ENCODE measurements at places on chromosomes 7 and 10.

- H3K27ac ChIP-seq: peak overlapping the region; percentile 34
- peaks cover 15% of the 10 kb centered on the region for H3K4me1 ChIP-seq
- no peak for DNase-seq
- peaks cover 26% of the 10 kb centered on the region for H3K36me3 ChIP-seq
- no peak overlapping the region for H3K4me3 ChIP-seq
These were observed 72.3 kb downstream of the ELMO1 start for GRCh38 chr7:37376386-37376785.

- no peaks in the 10 kb centered on the region for H3K4me1 ChIP-seq
- H3K27ac ChIP-seq: no peak overlapping the region
- no peaks in the 10 kb centered on the region for H3K36me3 ChIP-seq
- no peak for DNase-seq
- no peak overlapping the region for H3K4me3 ChIP-seq
These were observed 106.0 kb downstream of the GRID1 start for GRCh38 chr10:86260564-86260963.

- no peak for DNase-seq
- H3K27ac ChIP-seq: no peak overlapping the region
- peaks cover 2% of the 10 kb centered on the region for H3K27me3 ChIP-seq
- no peak overlapping the region for H3K4me3 ChIP-seq
- H3K36me3 ChIP-seq: no peaks in the 10 kb centered on the region
These were observed 12.2 kb upstream of the CHST15 start for GRCh38 chr10:124105594-124105993.

- peaks cover 63% of the 10 kb centered on the region for H3K4me1 ChIP-seq
- DNase-seq: no peak
- H3K36me3 ChIP-seq: peaks cover 32% of the 10 kb centered on the region
- H3K27me3 ChIP-seq: peaks cover 21% of the 10 kb centered on the region
- H3K4me3 ChIP-seq: peak overlapping the region; percentile 60
These were observed 2.9 kb downstream of the NPM3 start for GRCh38 chr10:101780187-101780817.

DNA sequence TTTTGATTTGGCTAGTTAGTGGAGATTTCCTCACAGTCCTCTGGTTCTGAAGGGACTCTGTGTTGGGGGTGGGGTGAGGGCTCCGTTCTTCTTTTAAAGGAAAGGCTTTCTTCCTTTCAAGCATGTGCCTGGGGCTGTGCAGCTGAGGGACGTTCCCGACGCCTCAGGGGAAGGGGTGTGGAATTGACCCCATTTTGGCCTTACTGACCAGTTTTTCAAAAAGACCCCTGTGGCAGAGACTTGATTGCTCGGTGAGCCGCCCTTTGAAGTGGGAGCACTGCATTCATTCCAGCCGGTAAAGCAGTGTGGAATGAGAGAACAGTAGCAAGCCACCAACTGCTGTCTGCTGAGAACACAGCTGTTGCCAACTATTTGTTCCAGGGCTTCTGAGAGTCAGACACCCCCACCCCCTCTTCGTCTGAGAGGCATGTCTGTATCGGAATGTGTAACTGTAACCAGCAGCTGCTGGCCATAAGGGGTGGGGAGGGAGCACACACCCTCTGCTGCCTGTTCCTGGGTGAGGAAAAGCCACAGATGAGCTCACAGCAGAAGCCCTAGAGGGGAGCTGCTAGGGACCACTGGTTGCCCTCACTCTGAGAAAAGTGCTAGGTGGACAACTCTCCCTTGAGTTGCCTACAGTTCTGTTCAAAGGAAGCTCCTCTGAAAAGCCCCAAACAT lies 33.2 kb downstream of the WBP1L start:
- DNase-seq: no peak
- no peak overlapping the region for H3K4me3 ChIP-seq
- peaks cover 55% of the 10 kb centered on the region for H3K4me1 ChIP-seq
- H3K27ac ChIP-seq: no peak overlapping the region
- peaks cover 15% of the 10 kb centered on the region for H3K36me3 ChIP-seq

- no peak overlapping the region for H3K27ac ChIP-seq
- no peaks in the 10 kb centered on the region for H3K27me3 ChIP-seq
- H3K4me3 ChIP-seq: no peak overlapping the region
- no peaks in the 10 kb centered on the region for H3K36me3 ChIP-seq
These were observed 118.6 kb upstream of the PARD3 start for GRCh38 chr10:34933676-34934075.

DNA sequence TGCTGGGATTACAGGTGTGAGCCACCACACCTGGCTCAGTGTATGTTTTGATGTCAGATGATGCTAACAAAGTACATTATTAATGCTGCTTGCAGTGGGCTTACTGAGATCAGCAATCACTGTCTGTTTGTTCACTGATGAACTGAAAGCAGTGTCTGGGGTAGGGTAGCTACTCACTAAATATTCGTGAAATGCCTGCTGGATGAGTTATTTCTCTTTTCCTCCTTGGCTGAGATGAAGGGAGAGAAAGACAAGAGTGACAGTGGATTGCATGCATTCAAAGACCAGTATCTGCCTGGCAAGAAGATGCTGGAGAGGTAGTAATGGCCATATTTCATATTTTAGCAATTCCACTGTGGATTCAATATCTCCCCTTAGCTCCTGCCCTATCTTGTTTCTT lies 32.3 kb downstream of the FAM107B start:
- peak overlapping the region; percentile 69 for H3K27ac ChIP-seq
- H3K27me3 ChIP-seq: no peaks in the 10 kb centered on the region
- peaks cover 11% of the 10 kb centered on the region for H3K36me3 ChIP-seq
- peaks cover 36% of the 10 kb centered on the region for H3K4me1 ChIP-seq
- no peak for DNase-seq

- H3K27me3 ChIP-seq: peaks cover 23% of the 10 kb centered on the region
- no peak for DNase-seq
- peaks cover 11% of the 10 kb centered on the region for H3K4me1 ChIP-seq
- no peak overlapping the region for H3K4me3 ChIP-seq
These were observed 528.6 kb downstream of the GATA3 start for GRCh38 chr10:8583096-8583495.

GRCh38 chr10:103709341-103709920 lies 145.9 kb downstream of the SH3PXD2A start:
- H3K4me3 ChIP-seq: no peak overlapping the region
- peaks cover 5% of the 10 kb centered on the region for H3K27me3 ChIP-seq
- no peak for DNase-seq
- peaks cover 10% of the 10 kb centered on the region for H3K4me1 ChIP-seq

- H3K36me3 ChIP-seq: no peaks in the 10 kb centered on the region
- H3K27me3 ChIP-seq: no peaks in the 10 kb centered on the region
- H3K4me3 ChIP-seq: no peak overlapping the region
These were observed 202.0 kb upstream of the SEMA3C start for GRCh38 chr7:81120803-81121202.

DNA sequence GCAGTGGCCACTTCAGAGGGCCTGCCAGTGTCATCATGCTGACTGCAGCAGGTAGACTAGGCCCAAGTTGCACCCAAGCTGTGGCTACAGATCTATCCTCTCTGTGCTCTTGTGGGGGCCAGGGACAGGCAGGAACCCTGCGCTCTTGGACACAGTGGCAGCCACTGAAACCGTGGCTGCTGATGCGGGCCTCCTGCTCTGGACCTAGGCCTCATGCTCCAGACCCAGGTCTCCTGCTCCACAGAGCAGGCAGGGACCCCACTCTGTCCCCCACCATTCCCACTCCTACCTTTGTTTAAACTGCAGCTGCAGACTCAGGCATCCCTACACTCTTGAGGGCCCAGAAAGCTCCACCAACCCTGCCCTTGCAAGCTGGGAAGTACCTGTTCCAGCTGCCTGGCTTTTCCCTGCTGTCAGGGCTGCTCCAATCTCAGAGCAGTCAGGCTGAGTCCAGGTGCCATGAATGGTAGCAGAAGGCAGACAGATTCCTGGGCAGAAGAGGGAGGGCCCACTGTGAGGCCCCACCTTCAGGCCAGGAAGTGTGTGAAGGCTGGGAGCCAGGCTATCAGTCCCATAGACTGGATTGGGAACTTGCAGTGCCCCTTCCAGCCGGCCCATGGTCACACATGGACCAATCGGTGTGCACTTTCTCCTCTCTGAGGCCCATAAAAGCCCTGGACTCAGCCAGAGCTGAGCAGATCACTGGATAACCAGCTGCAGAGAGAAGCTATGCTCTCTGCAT lies 634.0 kb upstream of the SEMA3D start:
- H3K4me3 ChIP-seq: no peak overlapping the region
- no peaks in the 10 kb centered on the region for H3K4me1 ChIP-seq
- no peak overlapping the region for H3K27ac ChIP-seq
- no peaks in the 10 kb centered on the region for H3K36me3 ChIP-seq
- H3K27me3 ChIP-seq: no peaks in the 10 kb centered on the region
- no peak for DNase-seq

- H3K27ac ChIP-seq: no peak overlapping the region
- no peaks in the 10 kb centered on the region for H3K27me3 ChIP-seq
- no peak for DNase-seq
- H3K4me1 ChIP-seq: no peaks in the 10 kb centered on the region
- H3K36me3 ChIP-seq: no peaks in the 10 kb centered on the region
These were observed 1120.6 kb downstream of the SORCS1 start for GRCh38 chr10:106043863-106044262.

- no peak overlapping the region for H3K4me3 ChIP-seq
- no peaks in the 10 kb centered on the region for H3K4me1 ChIP-seq
- H3K27ac ChIP-seq: no peak overlapping the region
- H3K27me3 ChIP-seq: peaks cover 4% of the 10 kb centered on the region
These were observed 8.6 kb downstream of the MUC3A start for GRCh38 chr7:100957832-100958421.

DNA sequence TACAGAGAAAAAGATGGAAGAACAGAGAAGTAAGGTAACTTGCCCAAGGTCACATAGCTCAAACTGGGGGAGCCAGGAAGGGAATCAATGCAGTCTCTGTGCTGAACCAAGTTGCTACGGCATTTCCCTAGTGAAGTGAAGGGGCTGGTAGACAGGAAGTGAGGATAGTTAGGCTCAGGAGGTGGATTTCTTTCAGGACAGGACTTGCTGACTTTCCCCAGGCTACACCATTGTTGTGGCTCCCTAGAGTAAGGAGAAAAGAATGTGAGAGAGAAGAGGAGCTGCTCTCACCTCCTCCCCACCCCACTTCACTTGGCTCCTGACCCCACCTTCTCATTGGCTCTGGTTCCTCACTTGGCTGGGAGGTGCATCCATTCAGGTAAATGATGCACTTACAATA lies 316.9 kb downstream of the INHBA start:
- no peak overlapping the region for H3K27ac ChIP-seq
- H3K27me3 ChIP-seq: no peaks in the 10 kb centered on the region
- no peak for DNase-seq
- no peak overlapping the region for H3K4me3 ChIP-seq
- no peaks in the 10 kb centered on the region for H3K4me1 ChIP-seq
- H3K36me3 ChIP-seq: no peaks in the 10 kb centered on the region

GRCh38 chr10:86179961-86180360 lies 186.6 kb downstream of the GRID1 start:
- no peak overlapping the region for H3K4me3 ChIP-seq
- no peaks in the 10 kb centered on the region for H3K36me3 ChIP-seq

All from activated T-helper 1 cell treated with anti-CD3 and anti-CD28 coated beads, Interleukin-12 subunit alpha, Interleukin-12 subunit beta, Interleukin-2, Interleukin-4 antibody, amounts not matched to agents 30 ng/mL and 10 ng/mL and 1 ng/mL, durations not matched to agents 14 hours and 24 hours and 36 hours (primary cell).